ENCODE measurements at places on chromosomes 1 and 21. TPM values are rescaled to one million over a fixed set of nuclear protein-coding genes. Genes with fewer than 3 reads are reported as not detected.

Gene BRDT
- total RNA-seq: not detected

Gene NLRP3
- 1.1 TPM for total RNA-seq

Gene FMOD
- 66.0 TPM for total RNA-seq

Gene RAB25
- total RNA-seq: not detected

Gene HIVEP3
- total RNA-seq: 3.7 TPM

Gene OR2T33
- total RNA-seq: not detected

Gene HES5
- total RNA-seq: 2.0 TPM

Gene TMEM82
- total RNA-seq: not detected

- peak; percentile 86 for DNase-seq
Observed at GRCh38 chr1:153608742-153609584, 4.0 kb downstream of the S100A16 start.

DNA sequence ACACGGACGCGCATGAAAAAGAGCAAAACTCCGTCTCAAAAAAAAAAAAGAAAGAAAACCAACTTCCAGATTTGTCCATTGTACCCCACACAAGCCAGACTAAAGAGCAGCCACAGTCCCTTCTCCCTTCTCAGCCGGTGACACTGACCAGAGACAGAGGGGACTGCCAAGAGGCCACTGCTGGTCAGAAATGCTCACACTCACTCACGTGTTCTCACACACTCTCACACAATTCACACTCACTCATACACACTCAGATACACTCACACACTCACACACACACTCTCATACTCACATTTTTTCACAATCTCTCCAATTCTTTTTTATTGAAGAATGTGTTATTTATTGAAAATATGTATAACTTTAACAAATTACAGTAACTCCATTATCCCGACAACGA is 90.8 kb upstream of the RAB4A start:
- DNase-seq: no peak

DNA sequence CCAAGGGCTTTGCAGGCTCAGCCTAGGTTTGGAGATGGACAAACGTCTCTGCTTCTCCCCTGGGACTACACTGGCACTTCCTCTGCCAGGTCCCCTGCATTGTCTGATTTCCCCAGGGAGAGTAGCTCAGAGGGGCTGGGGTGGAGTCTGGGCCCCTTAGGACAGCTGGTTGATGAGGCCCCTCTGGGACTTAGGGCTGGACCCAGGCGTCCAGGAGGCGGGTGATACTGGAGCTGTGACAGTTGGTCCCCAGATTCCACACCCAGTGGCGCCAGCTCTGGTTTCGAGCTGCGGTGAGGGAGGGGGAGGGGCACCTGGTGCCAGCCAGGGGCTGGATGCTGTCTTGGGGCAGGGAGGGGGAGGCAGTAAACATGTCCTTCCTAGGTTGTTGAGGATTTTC is 7.4 kb upstream of the MEX3A start:
- no peak for DNase-seq

DNA sequence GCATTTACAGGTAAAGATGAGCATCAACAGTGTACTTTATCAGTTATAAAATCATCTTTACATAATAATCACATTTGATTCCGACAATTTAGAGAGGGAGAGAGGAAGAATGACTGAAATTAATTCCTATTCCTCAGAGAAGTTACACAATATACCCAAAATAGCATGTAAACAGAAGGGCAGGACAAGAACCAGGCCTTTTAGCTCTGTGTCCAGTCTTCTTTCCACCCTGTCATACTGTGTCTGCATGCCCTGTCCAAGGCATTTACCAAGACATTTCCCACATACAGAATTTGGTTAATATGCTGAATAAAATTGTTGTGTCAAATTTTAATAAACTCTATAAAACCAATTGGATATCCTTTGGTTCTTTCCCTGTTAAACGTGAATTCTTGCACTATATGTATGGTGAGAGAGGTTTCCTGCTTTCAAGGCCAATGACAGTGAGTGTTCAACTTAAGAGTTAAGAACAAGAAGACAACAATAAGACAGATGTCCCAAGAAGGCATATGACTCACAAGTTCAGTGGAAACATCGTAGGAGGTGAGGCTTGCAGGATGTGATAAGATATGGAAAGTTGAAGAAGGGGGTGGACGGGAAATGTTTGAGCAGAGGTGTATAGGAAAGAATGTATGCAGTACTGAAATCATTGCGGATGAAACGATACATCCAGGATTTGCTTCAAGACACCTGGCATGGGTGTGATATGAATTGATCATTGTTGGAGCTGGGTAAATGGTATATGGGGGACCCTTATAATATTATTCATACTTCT is 20.8 kb downstream of the LRRC8B start:
- DNase-seq: no peak

DNA sequence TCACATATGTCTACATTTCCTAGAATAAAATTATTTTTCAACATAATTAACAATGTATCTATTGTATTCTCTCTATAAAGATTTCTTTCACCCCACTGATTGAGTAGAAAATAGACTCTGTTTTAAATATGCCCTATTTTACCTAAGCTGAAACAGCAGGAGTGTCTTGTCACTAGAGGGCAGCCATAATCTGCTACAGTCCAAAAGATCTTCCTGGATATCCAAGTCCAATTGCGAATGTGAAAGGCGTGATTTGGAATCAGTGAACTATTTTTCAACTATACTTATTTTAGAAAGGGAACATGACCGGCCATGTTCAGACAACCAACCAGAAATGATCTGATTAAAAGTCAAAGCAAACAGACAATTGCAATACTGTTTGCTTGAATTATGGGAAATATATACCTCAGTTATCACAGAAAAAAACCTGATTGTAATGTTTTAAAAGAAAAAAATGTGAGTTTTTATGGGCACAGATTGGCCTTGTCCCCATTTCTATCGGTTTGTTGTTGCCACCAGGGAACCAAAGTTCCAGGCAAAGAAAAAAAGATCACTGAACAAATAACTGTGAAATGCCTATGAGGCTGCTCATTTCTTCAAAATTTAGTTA is 1211.0 kb upstream of the ADGRL4 start:
- no peak for DNase-seq

GRCh38 chr1:109365642-109366204 is 32.0 kb downstream of the SORT1 start:
- DNase-seq: no peak

GRCh38 chr1:111660204-111661150 is 40.9 kb downstream of the RAP1A start:
- DNase-seq: no peak

- DNase-seq: no peak
Observed at GRCh38 chr1:193799948-193800690, 613.7 kb upstream of the B3GALT2 start.

DNA sequence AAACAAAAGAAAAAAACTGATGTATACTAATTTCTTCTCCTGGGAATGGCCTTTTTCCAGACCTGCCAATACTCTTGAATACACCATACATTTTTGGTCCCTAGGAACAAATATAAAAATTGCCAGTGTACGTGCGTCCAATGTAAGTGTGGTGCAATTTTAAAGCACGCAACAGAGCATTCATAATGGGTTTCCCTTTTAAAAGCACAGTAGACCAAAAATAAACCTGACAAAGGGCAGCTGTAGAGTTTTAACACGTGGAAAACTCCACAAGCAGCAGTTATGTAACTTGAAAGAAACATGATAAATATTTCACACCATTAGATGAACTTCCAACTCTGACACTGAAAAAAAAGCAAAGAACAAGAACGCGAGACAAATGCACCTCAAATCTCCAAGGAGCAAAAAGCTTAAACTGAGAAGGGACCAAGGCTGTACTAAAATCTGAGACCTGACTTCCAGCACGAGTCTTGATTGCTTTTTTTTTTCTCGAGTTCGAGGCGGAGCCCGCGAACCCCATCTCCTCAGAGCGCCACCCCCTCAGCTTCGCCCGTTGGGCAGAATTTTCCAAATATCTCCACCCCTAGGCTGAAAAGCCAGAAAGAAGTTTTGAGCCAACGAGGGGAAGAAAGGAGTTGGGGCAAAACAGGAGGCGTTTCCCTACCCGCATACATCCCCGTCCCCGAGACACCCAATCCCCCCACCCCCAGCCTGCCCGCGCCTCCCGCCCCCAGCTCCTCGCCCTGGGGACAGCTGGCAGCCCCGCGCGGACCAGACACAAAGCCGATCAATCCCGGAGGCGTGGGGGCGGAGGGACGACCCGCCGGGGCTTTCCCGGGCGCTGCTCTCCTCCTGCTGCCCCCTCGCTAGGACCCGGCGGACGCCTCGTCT is at the start of gene JAM2:
TSS of gene JAM2 (plus strand) at position 599 of the 891 bp plus-strand sequence. CDS start 564 bp downstream, outside the sequence.
- no peak for DNase-seq

DNA sequence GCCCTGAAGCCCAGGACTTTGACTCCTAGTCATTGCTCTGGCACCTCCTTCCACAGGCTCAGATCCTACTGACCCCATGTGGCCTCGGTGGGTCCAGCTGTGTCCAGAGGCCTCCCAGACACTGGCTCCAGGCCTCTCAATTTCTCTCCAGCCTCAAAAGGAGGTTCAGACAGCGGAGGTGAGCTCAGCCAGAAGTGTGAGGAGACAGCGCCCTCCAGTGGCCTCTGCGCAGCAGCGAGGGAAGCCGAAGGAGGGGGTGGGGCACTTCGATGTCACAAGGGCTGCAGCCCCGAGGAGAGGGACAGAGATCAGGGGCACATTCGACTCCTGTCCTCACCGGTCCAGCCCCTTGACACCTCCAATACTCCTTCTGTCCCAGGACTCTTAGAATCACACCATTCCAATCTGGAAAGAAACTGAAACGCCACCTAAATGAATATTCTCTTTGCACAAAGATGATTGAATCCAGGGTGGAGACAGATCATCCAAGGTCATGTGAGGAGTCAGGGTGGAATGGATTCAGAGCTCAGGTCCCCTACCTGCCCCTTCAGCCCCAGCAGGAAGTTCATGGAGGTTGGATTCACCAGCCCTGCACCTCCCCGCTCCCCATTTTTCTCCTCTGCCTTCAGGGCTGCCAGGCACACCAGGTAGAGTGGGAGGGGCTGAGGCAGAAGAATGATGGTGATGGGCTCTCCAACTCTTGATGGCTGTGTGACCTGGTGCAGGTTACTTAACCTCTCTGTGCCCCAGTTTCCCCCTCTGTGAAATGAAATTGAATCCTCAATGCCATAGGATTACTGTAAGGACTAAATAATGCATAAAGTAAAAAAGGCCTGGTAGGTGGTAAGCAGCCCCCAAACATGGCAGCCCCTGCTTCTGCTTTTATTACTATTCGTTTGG is 34.8 kb upstream of the ZBTB40 start:
- no peak for DNase-seq

- DNase-seq: no peak
Observed at GRCh38 chr1:229862017-229862774, 204.8 kb upstream of the GALNT2 start.

DNA sequence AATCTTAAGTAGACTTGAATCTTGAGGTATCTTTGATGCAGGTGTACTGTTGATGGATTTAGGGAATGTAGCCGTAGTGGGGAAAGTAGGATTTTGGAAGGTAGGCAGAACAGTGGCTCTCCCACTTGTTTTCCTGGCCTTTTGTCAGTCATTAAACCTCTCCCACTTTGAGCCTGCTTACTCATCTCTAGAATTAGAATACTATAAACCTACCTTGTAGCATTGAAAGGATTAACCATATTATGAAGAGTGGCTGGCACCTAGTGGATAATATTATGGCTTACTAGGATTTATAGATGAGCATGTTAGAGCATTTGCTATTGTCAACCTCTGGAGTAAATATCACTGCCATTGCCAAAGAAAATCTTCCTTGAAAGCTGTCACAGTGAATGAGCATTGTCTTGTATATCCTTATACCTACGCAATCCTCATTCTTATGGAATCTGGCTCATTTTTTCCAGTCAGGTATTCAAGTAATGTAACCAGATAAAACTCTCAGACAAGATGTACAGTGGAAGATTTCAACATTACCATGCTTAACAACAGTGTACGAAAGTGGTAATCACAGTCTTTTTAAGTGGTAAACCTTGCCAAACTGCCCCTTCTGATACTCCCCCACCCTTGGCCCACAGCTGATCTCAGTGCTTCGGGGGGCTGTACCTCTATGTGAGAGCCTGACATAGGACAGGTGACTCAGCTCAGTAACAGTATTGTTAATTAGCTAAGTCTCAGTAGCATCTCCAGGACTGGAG is 44.4 kb downstream of the SH3GLB1 start:
- DNase-seq: no peak

GRCh38 chr21:29640080-29640508 is 299.7 kb downstream of the GRIK1 start:
- no peak for DNase-seq

GRCh38 chr1:206955476-206956451 is 9.5 kb upstream of the PIGR start:
- no peak for DNase-seq

- DNase-seq: peak; percentile 74
Observed at GRCh38 chr1:110605901-110606656, at the start of gene KCNA2. Gene KCNA2 (minus strand): TSS chr1:110606358. CDS start chr1:110604782, 1,576 bp downstream.

DNA sequence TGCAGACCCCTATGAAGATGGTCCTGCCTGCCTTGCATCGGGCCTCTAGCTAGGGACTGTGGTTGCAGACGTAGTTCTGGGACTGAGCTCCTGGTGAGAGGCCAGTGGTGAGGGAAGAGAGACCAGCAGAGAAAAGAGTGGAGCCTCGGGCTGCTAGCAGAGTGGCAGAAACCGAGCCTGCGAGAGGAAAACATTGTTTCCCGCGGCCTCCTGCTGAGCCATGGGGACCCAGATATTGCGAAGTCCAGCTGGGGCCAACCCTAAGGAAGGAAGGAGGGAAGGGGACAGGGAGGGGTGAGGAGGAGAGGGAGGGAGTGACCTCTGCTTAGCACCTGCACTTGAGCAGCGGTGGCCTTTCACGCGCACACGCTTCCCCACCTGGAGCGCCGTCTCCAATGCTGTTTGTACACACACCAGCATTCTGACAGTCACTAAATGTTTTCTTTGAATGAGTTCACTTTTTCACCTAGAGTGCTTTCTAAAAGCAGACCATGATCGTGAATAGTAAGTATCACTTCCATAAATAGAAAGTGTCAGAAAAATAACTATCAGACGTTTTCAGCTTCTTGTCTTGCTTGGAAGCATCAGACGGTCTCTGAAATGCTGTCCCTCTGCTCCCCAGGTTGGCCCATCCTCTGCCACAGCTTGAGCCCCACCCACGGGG is 2.5 kb upstream of the FNDC10 start:
- no peak for DNase-seq

DNA sequence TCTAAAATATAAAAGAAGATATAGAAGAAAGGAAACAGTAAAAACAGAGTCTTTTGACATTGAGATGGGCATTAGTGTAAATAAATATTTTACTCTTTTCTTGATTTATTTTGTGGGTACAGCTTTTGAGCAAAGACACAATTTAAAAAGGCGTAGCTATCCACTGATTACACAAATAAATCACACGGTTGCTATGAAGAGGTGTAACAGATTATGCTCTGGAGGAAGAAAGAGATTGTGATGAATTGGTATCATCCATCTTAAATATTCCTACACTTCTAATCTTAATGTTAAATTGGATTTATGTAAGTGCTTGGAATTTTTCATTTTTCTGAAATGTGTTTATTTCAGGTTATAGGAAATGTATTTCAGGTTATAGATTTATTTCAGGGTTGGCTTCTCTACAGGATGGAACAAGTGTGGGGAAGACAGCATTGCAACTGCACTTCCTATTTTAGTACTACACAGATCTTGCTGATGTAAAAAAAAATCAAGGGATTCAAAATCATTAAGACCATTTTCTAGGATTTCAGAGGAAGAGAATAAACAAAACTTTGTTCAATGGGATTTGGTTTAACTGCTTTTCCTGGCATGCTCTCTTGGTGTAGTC is 15.3 kb downstream of the XCL1 start:
- DNase-seq: no peak

- DNase-seq: peak; percentile 0
Observed at GRCh38 chr1:167668108-167668507, 38.1 kb downstream of the RCSD1 start.

Data from cardiac septum (tissue), 1 donor.